Activated effector memory CD4-positive, alpha-beta T cell treated with Interleukin-2 at 50 U/mL for 16 hours (primary cell): ENCODE measurements at places on chromosomes 11 and 22.

DNA sequence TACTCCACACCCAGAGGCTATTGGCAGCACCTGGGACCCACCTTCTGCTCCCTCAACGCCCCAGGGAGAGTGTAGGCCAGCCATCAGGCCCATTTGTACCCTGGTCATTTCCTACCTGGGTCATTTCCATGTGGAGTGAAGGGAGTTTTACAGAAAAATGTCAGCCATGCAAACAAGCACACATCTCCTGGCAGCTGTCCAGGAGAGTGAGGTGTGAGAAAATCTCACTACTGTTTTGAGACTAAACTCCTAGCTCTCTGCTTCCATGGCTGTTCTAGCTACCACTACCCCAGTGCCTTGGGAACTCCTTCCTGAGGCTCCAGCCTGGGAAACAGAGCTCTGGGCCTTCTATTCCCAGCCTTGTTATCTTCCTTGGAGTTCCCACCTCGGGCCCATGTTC lies 2.8 kb upstream of the TMPRSS13 start:
- DNase-seq: no peak

- peak; percentile 50 for DNase-seq
Observed at GRCh38 chr11:128686745-128687177, 7.1 kb upstream of the FLI1 start.

GRCh38 chr22:40797427-40797826 lies 21.7 kb downstream of the SLC25A17 start:
- no peak for DNase-seq

- DNase-seq: no peak
Observed at GRCh38 chr11:122112470-122113365, 3.3 kb downstream of the BLID start.

GRCh38 chr11:2434008-2434407 lies 10.3 kb downstream of the TRPM5 start:
- DNase-seq: no peak

DNA sequence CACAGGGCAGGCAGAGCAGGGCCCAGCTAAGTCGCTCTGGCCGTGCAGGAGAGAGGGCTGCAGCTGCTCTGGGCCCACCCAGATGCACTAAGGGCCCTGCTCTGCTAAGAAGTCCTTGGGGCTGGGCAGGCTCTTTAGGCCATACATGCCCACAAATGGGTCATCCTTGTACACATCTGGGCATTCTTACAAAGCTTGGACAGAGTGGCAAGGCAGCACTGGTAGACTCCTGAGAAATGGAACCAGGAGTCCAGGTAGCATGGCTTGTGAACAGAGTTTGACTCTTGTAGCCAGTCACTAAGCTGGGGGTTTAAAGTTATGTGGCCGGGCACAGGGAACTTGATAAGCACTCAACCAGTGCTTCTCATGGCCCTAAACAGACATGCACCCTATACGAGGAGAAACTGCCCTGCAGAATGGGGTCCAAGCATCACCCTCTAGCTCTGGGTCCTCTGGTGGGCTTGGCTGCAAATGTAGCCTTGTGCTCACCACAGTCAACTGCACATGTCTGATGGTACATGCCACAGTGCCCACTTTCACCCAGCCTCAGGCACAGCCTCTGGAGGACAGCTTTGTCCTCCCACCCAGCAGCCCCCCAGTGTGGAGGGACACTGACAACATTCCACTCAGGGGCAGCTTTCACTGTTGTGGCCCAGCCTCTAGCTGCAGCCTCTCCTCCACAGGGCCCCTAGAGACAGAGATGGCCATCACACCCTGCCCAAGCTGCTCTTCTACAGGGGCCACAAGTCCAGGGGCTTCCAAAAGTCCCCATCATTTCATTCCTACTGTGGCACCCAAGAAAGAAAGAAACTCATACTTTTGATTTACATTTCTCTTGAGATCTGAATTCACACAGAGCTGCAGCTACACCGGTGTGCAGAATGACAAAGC lies 75.2 kb downstream of the DGCR2 start:
- DNase-seq: no peak

DNA sequence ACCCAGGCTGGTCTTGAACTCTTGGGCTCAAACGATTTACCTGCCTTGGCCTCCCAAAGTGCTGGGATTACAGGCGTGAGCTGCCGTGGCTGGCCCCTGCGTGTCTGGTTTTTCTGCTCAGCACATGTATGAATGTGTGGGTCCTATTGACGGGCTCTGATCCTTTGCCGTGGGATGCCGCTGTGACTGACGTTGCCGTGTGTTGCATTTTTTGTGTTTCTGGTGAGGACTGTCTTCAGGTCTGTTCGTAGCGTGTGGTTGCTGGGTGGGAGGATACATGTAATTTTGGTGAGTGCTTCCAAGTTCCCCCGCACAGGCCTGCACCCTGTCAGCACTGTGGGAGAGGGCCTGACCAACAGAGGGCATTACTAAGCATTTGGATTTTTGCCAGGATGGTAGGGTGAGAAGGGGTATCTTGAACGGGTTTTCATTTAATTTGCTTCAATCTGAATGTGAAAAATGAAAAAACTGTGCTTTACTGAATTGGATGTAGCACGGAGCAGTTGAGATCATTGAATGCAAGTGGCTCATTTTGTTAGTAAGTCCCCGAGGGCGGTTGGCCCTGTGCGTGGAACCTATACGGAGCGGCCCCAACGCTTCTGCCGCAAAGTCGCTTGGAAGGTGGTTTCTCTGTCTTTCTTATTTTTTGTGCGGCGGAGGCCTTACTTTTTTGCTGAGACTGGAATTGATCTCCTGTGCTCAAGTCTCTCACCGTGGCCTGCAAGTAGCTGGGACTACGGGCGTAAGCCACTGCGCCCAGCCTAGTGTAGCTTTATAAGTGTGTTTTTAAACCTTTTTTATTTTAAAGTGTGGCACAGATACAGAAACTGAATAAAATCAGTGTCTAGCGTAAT lies 8.2 kb downstream of the ZBED4 start:
- DNase-seq: no peak

DNA sequence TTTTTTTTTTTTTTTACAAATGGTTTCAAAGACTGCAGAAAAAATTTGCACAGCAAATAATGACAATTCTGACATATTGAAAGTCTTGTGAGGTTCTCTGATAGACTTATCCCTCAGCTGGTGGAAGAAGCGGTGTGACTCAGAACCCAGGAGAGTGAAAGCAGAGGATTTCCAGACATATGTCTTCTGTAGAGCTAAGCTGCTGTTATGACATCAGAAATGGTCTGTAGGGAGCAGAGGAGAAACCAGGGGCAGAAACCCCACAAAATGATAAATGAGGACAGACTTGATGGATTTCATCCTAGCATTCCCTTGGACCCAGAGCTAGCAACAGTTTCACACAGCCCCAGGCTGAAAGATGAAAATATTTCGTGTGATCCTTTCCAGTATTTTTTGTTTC lies 582.6 kb downstream of the METTL15 start:
- no peak for DNase-seq

DNA sequence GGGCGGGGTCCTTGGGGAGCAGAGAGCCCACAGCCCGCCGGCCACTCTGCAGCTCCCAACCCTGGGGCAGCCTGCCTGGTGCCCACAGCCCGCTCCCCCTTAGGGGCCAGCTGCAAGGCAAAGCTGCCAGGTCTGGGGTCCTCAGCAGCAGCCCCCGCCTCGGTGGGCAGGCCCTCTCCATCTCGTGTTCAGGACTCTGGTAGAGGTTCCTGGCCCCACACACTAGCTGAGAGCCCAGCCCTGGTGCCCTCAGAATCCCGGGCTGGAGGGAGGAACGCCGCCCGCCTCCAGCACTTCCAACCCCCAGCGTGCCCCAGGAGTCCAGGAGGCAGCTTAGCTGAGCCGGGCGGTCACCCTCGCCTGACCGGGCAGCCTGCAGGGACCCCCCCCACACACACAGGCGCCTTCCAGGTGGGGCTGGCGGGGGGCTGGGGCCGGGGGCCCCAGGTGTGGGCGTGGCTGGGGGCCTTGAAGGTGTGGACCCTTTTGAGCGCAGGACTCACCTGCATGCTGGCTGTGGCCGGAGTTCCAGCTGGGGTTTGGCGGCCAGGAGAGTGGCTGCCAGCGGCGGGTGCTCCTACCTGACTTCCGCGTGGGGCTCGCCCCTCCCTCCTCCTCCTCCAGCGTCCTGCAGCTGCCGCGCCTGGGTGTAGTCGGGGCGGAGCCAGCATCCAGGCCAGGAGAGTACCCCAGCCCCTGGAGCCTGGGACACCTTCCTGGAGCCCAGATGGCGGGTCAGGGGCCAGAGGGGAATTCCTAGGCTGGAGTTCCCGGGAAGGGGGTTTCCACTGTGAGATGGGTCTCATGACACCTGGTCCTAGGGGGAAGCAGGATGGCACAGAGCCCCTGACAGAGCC lies at the start of gene ANO9:
ANO9 (minus strand) TSS at position 594 of the 857 bp plus-strand sequence; CDS start at position 509, 85 bp downstream.
- DNase-seq: peak; percentile 56

DNA sequence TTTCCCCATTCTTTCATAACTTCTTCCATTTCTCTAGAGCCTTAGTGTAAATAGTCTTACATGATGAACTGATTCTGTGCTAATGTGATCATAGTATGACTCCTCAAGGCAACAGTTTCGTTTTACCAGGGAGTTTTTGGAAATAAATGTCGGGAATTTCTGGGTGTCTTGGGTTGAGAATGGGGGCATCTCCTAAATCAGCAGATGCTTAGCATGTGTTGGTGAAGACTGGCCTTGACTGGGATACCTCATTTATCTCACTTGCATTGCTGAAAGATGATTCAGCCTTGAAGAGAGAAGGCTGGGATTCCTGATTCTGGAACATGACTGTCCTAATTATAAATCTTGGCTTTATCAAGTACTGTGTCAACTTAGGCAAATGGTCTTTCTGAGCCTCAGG lies 115.7 kb upstream of the C11orf87 start:
- no peak for DNase-seq

- DNase-seq: no peak
Observed at GRCh38 chr11:58075781-58076180, 45.0 kb downstream of the OR6Q1 start.

DNA sequence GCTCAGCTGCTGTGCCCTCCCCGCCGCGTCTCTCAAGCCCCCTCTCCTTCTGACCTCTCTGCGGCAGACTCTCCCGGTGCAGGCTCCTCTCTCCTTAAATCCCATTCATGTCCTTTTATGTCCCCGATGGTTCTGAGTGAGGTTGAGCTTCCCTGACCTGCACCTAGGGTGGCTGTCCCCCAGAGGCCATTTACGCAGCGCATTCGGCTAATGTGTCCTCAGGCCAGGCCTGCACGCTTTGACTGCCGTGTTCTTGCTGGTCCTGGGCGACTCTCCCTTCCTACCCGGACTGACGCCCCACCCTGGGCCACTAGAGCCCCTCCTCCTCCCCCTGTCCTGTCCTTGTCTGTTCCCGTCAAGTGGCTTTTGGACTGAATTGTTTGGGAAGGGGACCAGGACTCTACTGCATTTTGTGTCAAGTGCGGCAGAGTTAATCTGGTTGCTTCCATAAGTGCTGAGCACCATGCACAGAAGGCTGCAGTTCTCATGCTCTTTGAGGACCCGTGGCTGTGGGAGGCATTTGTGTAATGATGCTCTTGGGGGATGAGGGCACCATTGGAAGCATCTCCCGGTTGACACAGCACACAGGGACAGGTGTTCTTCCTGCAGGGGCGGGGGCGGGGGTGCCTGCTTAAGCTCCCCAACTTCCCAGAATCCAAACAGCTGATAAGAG lies 37.1 kb downstream of the IGHMBP2 start:
- no peak for DNase-seq

DNA sequence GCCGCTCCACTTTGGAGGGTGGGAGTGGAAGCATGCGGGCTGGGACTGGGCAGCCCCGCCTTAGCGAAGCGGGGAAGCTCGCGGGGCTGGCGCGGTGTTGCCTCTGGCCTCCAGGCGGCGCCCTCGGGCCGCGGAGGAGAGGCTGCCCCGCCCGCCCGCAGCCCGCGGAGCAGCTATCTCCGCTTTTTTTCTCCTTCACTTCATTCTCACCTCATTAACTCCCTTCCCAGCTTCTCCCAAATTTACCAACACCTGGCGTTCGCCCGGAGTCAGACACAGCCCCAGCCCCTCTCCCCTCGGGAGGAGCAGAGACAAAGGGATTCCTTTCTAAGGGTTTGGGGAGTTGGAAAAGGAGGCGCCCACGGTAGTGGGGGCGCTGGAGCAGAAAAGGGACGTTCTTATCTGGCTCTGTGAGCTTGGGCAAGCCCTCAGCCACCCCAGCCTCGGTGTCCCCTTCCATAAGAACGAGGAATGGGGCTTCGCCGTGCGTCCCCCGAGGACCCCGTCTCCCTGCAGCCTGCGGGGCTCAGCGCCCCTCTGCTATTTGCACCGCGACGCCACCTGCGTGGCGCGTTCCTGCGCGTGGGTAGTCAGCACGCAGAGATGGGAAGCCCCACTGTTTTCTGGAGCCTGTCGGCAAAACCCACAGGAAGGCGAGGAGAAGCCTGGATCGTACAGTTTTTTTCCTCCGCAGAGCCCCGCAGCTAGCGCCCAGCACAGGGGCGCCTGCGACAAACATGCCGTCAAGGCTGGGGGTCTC lies 1.5 kb upstream of the WNT11 start:
- peak; percentile 71 for DNase-seq

- DNase-seq: no peak
Observed at GRCh38 chr22:38310518-38311322, 6.5 kb downstream of the CSNK1E start.

DNA sequence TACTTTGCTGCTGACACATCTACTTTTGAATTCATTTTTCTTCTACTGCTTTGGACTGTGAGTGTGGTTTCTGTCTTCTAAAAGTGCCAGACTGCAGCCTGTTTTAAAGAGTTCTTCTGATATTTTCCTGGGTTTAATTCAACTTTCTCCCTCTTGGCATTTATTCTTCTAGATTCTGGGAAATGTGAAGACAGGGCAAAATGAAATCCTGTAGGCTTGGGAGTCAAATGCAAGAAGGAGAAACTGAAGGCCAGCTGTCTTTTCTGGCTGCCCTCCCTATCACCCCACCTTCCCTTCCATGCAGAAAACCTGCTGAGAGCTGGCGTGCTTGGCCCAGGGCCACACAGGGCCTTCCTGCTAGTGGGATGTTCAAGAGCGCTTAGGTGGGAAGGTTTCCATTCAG lies 7.6 kb downstream of the ZNF70 start:
- DNase-seq: no peak

- no peak for DNase-seq
Observed at GRCh38 chr11:66194391-66194790, 74.0 kb upstream of the RAB1B start.
